ENCODE measurements at places on chromosomes 7 and 10.

DNA sequence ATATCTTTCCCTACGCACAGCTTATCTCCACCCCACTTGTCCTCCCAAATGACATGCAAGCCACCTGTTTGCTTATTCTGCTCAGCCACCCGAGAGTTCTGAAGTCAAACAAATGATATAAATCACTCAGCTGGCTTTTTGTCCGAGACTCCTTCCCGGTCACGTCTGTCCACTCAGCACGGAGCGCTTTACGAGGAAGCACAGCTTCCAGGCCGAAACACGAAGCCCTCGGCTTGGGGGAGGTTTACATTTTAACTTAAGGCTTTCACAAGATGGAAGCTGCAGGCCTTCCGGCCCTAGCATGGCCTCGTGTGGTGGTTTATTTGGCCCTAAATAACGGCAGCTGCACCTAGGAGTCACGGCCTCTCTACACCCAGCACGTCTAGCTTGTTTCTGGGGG is 60.1 kb upstream of the GNA12 start:
- no peak for DNase-seq
- H3K4me3 ChIP-seq = no peak overlapping the region
- no peaks in the 10 kb centered on the region for H3K27me3 ChIP-seq

DNA sequence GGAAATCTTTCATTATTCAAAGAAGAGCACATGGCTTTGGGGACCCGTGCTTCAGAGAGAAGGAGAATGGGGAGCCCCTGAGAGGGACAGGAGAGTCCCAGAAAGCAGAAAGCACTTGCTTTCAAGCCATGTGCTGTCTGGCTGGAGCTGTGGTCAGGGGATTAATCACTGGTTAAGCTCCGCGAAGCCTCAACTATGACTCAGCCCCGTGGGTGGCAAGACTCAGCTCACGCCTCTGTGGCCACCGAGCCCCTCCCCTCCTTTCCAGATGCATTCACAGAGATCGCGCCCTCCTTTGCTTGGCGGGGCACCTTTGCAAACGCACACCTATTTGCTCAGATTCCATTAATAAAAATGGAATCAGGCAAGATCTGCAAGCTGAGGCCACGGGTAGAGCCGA is 202.9 kb upstream of the TCERG1L start:
- H3K36me3 ChIP-seq = no peaks in the 10 kb centered on the region
- peaks cover 14% of the 10 kb centered on the region for H3K4me1 ChIP-seq
- H3K4me3 ChIP-seq = no peak overlapping the region
- H3K27me3 ChIP-seq = no peaks in the 10 kb centered on the region
- no peak for DNase-seq

GRCh38 chr10:125094806-125095205 is 65.6 kb downstream of the CTBP2 start:
- H3K27ac ChIP-seq = no peak overlapping the region
- H3K27me3 ChIP-seq = no peaks in the 10 kb centered on the region
- H3K4me1 ChIP-seq = peaks cover 51% of the 10 kb centered on the region
- peaks cover 16% of the 10 kb centered on the region for H3K36me3 ChIP-seq

GRCh38 chr10:102069071-102069470 is 3.9 kb downstream of the HPS6 start:
- H3K36me3 ChIP-seq = peaks cover 29% of the 10 kb centered on the region
- no peak overlapping the region for H3K4me3 ChIP-seq
- no peaks in the 10 kb centered on the region for H3K27me3 ChIP-seq
- H3K27ac ChIP-seq = no peak overlapping the region
- H3K4me1 ChIP-seq = peaks cover 24% of the 10 kb centered on the region

DNA sequence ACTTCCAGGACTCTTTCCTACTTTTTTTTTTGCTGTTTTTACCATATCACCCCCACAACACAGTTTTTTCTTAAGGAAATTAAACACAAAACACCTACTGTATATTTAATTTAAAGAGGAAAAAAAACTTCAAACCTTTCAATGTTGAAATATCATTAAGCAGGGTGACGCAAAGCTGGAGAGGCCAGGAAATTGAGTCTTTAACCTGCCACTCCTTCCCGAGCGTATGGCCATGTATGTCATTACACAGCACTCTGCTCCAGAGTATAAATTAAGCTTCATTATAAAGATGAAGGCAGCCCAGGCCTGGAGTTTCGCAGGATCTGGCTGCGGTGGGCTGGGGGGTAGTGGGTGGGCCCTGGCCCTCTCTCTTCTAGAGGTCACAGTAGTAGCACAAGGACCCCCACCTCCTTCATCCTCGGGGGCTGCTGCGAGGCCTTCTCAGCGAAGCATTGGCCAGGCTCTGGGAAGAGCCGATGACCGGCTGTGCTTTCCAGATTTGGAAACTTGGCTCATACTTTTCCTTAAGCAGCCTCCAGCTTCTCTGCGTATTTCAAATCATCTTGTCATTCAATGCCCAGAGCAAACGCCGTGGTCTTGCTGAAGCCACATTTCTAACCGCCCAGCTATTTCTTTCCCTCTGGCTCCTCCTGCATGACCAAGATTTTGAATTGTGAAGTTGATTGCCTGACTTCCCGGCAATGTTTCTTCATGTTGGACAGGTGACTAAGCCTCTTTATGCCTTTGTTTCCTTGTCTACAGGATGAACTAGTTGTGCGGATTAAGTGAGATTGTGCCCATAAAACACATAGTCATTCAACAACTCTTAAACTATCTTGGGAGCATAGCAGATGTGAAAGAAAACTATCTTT is 765.1 kb downstream of the SUGCT start:
- no peak overlapping the region for H3K4me3 ChIP-seq
- no peak overlapping the region for H3K27ac ChIP-seq
- H3K4me1 ChIP-seq = no peaks in the 10 kb centered on the region
- no peak for DNase-seq
- no peaks in the 10 kb centered on the region for H3K27me3 ChIP-seq
- no peaks in the 10 kb centered on the region for H3K36me3 ChIP-seq

DNA sequence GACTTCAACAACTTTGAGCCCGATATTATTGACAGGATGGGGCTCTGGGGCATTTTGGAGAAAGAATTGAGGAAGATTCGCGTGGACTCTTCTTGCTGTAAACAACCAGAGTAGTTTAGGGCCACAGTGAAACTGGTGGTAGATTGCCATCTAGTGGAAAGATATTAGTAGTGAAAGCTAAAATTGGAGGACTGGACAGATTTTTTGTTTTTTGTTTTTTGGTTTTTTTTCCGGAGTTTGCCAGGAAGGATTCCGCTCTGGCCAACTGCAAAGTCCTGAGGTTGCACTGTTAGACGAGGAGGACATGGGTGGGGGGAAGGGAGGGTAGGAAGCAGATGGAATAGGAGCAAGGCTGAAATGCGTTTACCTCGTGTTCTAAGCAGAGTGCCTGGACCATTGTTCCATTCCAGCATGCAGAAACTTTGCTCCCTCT is 11.7 kb downstream of the NOBOX start:
- no peak overlapping the region for H3K27ac ChIP-seq
- no peaks in the 10 kb centered on the region for H3K36me3 ChIP-seq
- peaks cover 4% of the 10 kb centered on the region for H3K4me1 ChIP-seq
- H3K27me3 ChIP-seq = no peaks in the 10 kb centered on the region

Data from spinal cord (tissue), 10 donors.